ENCODE measurements at places on chromosomes 16 and 17.

DNA sequence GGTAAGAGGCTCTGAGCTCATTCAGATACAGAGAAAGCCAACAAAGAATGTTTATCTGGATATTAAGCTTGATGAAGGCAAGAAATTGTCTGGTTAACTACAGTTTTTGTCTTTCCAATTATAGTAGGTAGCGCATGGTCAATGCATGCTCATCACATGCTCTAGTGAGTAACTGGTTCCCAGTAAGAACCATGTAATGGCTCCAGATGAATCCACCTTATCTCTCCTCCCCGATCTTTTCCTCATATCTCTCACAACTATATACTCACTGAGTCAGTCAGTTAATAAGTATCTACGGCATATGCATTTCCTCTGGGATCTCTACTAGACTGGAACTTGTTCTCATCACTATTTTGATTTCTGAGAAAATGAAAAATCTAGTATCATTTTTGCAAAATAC, 340.7 kb upstream of the DYNLRB2 start:
- DNase-seq: no peak

DNA sequence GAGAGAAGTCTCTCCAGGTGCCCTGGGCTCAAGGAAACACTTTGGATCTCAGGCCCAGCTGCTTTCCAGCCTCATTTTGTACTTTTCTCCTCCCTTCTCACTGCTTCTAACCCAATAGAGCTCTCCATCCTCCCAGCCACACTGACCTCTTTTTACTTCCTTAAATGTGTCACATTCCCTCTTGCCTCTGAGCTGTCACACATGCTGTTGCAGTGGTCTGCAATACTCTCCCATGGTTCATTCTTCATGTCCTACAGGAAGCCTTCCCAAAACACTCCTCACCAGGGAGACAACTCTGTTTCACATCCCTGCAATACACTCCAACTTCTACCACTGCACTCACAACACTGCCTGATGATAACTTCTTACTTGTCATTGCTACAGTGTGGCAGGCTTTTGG, 242.1 kb upstream of the DYNLRB2 start:
- DNase-seq: no peak

DNA sequence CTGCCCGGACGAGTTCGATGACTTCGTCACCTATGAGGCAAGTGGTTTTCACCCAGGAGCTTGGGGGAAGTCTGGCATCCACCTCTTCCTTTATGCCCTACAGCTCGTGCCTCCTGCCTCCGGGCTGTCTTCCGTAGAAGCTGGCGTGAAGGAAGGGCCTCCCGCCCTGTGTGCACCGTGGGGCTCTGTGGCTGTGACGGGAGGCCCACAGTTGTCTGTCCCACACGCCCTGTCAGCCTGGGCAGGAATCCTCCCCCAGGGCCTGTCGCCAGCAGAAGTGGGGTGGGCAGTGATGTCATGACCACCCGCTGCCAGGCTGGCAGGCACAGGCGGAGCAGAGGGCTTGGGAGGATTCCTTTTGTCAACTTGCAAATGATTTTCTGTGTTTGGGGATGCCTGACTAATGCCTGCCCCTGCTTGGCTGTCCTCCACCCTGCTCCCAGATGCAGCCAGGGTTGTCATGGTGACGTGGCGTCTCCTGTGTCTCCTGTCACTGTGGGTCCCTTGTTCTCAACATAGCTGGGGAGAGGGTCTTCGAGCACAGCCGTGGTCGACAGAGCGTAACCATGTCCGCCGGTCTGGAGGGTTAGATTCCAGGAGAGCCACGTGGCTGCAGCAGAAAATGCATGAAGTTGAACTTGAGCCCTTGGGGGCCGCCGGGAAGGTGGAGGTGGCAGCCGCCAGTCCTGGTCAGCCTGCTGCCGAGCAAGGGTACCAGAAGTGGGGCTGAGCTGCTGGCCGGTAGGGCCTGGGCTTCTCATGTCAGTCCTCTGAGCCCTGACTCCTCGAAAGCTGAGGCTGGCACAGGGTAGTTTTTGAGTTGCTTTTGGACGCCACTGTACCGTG, 46.1 kb downstream of the RAB11FIP3 start:
- DNase-seq: peak; percentile 85

- DNase-seq: peak; percentile 8
Observed at GRCh38 chr16:54026456-54026855, 260.1 kb downstream of the IRX3 start.

- no peak for DNase-seq
Observed at GRCh38 chr16:212999-213398, 16.2 kb downstream of the LUC7L start.

- peak; percentile 54 for DNase-seq
Observed at GRCh38 chr16:46908540-46909372, 24.6 kb downstream of the GPT2 start.
